ENCODE measurements at places on chromosomes 3 and 15.

- DNase-seq = no peak
These were observed 172.8 kb downstream of the USP13 start for GRCh38 chr3:179825527-179826246.

- DNase-seq = no peak
These were observed 63.1 kb downstream of the ITGA11 start for GRCh38 chr15:68368731-68369435.

GRCh38 chr3:127106456-127106855, 86.5 kb upstream of the PRR23E start:
- DNase-seq = no peak

- no peak for DNase-seq
These were observed 138.3 kb upstream of the MYRIP start for GRCh38 chr3:39671116-39671515.

DNA sequence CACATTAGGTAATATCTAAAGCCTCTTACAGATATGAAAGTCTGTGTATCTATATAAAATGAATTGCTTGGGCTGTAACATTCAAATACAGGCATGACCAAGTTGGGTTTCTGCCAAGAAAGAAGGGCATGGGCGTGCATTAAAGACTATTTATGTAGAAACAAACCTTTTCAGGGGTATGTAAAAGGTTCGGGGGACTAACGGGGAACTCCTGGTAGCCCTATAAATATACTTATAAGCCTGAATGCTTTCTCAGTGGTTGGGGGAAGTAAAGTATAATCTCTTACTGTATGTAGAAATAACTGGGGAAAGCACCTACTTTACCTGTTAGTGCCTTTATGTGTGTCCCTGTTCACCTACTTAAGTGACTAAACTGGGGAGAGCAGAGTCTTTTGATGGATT, 154.5 kb upstream of the TBL1XR1 start:
- DNase-seq = no peak

- peak; percentile 9 for DNase-seq
These were observed 47.4 kb downstream of the CLSTN2 start for GRCh38 chr3:139982404-139982803.

DNA sequence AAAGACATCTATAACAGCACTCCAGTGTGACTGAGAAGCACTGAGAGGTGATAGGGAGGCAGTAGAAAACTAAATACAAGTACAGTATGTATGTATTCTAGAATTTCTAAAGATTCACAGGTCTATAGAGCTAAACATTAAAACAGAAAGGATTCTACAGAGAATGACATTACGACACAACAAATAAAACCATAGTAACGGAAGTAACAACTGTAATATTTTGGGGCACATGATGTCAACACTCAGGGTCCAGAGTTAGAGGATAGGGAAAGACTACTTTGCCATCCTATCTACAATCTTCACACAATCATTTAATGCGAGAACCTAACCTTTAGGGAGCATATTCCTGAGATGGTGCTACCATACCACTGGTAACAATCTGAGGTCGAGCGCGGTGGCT, 13.6 kb downstream of the UBXN7 start:
- DNase-seq = no peak

- DNase-seq = no peak
These were observed 59.2 kb upstream of the HERC1 start for GRCh38 chr15:63892794-63893441.

GRCh38 chr3:31614162-31614921, 81.6 kb downstream of the STT3B start:
- peak; percentile 30 for DNase-seq

- DNase-seq = no peak
These were observed 37.6 kb upstream of the TP63 start for GRCh38 chr3:189593581-189593980.

DNA sequence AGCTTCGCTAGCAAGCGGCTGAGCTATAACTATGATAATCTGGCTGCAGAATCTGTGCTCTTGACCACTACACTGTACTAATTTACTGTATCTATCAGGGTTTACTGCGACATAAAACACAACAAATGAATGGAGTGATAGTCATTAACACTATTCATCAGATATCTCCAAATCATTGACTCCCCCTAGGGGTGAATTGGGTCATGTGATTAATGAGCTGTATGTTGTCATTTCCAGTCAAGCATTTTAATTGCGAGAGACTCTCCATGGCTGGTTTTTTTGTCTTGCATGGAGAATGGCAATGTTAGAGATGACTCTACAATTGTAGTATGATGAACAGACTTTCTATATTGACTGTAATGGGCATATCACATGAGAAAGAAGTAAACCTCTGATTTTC, 10.5 kb upstream of the TM4SF18 start:
- peak; percentile 57 for DNase-seq

DNA sequence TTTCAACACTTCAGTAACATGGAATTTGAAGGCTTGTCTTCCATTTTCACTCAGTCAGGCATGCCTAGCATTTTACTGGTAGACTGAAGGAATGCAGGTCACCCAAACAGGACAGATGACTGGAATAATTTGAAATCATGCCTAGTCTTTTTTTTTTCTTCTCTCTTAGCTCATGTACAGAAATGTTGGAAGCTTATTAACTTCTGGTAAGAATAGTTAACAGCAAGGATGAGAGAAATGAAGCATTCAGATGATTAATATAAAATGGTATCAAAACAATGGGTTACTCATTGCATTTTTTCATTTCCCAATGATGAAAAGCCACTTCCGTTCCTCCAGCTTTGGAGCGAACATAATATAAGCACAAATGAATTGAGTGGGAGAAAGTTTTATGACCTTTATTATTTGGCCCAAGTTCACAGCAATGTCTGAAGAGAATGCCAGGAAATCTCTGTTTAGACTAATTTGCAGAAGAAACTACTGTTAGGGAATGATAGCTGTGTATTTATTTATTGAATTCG, 431.6 kb upstream of the RASGRP1 start:
- DNase-seq = peak; percentile 97

- DNase-seq = no peak
These were observed 37.5 kb upstream of the FSTL1 start for GRCh38 chr3:120488296-120488695.

DNA sequence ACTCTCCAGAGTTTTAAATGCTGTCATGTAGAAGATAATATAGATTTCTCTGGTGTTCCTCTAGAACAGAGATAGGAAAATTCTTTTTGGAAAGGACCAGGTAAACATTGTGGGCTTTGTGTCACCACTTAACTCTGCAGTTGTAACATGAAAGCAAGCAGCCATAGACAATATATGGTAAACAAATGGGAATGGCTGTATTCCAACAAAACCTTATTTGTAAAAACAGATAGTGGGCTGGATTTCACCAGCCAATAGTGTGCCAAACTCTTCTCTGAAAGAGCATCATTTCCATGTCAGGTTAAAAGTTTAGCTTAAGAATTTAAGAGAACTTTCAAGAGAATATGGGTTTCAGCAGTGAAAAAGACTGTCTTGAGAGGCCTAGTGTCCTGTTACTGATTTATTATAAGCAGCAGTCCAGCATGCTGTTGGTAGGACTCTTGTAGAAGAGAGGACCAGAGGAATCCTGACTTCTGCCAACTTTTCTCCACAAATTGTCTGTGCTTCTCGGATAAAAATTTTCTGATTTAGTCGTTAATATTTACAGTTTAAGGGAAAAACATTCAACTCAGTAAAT, 107.7 kb downstream of the TCF12 start:
- DNase-seq = no peak

DNA sequence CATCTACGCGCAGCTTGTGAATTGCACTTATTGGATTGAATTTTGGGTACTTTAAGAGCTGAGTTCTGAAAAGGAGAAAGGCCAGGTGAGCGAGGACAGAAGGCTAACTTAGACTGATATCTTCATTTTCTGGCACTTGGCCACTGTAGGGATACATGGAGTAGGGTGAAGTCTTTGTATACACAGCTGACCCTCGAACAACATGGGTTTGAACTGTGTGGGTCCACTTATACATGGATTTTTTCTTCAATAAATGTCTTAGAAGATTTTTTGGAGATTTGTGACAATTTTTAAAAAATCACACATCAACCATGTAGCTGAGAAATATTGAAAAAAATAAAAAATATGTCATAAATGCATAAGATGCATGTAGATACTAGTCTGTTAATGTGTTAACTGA, 18.3 kb downstream of the PTPRG start:
- no peak for DNase-seq

DNA sequence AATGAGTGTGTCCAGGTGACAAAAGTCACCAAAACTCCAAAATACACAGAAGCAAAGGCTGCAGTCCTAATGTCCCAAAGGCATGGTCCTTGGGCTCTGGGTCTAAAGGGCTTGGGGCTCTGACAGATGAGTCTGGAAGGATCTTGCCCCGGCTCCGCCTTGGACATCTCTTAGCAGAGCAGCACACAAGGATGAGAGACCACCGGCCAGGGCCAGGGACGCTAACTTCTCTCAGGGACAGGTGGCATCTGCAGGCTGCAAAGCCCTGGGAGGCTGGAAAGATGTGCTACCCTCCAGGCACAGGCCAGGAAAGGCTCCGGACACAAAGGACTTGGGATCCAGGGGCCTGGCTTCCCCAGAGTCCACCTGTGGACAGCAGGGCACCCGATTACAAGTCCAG, 14.1 kb upstream of the SHISA5 start:
- DNase-seq = no peak

GRCh38 chr3:55690726-55691125, 203.6 kb upstream of the WNT5A start:
- DNase-seq = peak; percentile 68

DNA sequence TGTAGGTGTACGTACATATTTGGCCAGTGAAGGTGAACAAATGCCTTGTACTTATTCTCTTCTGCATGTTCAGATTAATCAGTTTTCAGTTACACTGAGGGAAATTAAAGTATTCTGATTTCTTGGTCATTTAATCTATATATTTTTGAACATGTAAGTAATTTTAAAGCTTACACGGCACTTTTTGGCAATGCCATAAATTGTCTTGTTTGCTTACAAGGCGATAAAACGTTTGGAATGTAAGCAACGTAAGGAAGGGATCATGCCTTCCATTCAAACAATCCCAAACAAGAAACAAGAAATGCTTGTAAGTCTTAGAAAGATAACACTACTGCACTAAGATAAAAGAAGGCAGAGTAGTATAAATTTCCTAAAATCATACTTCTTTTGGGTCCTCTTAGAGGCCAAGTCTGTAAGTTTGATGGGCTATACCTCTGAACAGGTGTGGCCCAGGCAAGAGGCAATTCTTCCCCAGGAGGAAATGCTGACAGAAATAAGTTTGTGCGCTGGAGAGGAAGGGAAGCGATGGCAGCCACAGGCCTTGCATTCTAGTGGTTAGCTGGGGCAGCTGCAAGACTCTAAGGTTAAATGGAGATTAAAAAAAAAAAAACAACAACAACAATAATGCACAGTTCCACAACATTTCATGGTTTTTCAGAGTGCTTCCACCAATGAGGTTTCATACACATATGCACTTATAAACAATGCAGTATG, 73.8 kb downstream of the GOLIM4 start:
- no peak for DNase-seq

DNA sequence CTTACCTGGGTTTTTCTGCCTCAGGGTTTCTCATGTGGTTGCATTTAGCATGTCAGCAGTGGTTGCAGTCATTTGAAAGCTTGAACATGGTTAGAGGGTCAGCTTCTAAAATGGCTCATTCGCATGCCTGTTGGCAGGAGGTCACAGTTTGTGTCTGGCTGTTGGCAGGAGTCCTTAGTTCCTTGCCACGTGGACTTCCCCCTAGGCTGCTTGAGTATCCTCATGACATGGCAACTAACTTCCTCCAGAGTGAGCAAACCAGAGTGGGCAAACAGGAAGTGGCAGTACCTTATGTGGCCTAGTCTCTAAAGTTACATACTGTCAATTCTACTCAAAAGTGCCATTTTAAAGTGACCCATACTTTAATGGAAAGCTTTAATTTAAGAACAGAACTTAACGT, 3.4 kb upstream of the UNC13C start:
- DNase-seq = peak; percentile 52

GRCh38 chr3:64686446-64686908, 1.3 kb downstream of the ADAMTS9 start:
- peak; percentile 81 for DNase-seq

DNA sequence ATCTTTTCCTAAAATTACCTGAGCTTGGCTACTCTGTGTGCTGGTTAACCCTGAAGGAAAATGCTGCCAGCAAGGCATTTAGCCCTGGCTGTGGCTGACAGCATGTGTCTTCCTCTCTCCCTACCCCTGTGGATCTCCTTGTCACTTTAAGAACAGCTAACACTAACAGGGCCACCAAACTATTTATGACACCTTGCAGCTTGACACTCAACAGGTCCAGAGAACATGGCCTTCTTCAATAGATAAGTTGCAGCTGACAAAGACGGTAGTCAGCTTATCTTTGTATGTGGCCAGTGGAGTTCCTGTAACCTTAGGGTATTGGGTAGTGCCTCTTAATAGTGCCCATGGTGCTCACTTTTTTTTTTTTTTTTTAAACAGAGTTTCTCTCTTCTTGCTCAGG, 32.0 kb upstream of the COPB2 start:
- DNase-seq = no peak

- DNase-seq = no peak
These were observed 65.2 kb upstream of the MME start for GRCh38 chr3:155014953-155015352.

DNA sequence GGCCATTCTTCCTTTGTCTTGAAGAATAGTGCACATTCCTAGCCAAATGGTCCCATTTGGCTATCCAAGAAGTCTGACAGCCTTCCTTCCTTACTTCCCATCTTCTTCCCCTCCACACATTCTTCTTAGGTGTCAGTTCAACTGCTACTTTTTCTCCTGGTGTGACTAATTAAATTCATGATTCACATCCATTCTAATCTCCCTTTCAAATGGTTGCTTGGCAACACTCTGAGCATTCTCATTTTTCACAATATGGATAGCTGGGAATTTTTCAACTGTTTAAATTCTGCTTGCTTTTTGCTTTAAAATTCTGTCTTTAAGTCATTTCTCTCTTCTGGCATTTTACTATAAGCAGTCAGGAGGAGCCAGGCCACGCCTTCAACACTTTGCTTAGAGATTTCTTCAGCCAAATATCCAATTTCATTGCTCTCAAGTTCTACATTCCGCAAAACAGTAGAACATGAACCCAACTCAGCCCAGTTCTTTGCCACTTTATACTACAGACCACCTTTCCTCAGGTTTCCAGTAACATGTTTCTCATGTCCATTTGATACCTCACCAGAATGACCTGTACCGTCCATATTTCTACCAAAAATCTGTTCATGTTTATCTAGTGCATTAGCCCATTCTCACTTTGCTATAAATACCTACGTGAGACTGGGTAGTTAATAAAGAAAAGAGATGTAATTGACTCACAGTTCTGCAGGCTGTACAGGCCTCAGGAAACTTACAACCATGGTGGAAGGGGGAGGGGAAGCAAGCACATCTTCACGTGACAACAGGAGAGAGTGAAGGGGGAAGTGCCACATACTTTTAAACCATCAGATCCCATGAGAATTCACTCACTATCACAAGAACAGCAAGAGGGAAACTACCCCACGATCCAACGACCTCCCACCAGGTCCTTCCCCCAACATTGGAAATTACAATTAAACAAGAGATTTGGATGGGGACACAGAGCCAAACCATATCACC, 31.9 kb upstream of the MCF2L2 start:
- DNase-seq = peak; percentile 46

- DNase-seq = no peak
These were observed 57.1 kb downstream of the CALML4 start for GRCh38 chr15:68148039-68148438.

Measured in kidney tubule cell (primary cell).